ENCODE measurements at places on chromosomes 6 and 20.

DNA sequence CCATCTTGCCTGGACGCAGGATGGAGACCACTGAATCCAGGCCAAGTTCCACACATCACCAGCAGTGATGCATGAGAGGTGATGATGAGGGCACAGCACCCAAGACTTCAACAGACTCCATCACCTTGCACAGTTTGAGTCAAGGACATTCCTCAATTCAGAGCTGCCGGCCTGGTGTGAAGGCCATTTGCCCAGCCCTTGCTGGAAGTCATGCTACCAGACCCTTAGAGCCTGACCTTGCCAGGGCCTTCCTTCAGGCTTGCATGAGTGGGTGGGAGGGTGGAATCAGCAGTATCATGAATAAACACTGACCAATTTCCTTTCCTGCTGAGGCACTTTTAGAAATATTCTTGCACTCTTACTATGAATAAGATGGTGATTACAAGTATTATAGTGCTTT lies 130.2 kb upstream of the SSTR4 start:
- no peak for DNase-seq

DNA sequence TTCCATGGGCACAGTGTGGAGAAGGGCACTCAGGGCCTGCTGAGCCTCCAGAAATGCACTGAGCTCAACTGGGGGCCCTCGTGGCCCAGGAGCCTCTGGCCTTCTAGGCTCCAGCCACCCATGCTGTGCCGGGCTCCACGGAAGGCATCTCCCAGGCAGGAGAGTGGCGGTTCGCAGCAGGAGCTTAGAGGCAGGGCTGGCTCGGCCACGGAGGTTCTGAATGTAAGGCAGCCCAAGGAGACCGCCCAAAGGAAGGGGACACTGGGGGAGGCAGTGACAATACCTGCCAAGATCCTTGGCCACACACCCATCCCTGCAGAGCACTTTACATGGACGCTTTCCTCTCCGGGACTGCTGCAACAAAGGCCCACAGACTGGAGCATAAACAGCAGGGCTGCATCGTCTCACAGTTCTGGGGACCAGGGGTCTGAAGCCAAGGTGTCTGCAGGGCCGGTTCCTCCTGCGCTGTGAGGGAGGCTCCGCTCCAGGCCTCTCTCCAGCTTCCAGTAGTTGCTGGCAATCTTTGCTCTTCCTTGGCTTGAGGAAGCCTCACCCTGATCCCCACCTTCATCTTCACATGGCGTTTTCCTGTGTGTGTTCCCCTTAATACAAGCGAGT lies 128.2 kb upstream of the CDH4 start:
- no peak for DNase-seq

GRCh38 chr20:17990278-17990972 lies 21.6 kb downstream of the MGME1 start:
- DNase-seq, result no peak

DNA sequence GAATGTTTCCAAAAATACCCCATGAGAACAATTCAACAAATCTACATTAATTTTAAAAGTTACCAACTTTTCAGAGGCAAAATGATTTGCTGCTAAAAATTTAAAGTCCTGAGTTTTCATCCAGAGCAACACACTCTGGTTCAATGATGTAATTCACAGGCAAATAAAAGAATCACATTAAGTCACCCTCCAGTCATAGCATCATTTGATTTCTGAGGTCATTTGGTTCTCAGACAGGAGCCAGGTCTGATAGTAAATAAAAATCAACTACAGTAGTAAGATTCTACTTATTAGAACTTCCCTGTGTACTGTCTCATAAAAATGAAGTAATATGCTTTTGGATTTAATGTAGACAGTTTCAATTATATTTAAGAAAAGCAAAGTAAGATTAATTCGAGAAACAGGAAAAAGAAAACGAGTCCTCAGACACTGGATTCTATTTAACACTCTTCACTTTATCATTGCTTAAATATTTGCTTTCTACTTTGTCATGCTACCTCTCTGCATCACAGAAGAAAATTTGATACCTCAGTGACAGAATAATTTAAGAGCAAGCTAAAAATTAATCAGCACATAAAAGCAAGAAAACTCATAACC lies 25.8 kb downstream of the MAP7 start:
- no peak for DNase-seq

- DNase-seq, result no peak
These were observed 244.4 kb downstream of the FOXA2 start for GRCh38 chr20:22339946-22340345.

DNA sequence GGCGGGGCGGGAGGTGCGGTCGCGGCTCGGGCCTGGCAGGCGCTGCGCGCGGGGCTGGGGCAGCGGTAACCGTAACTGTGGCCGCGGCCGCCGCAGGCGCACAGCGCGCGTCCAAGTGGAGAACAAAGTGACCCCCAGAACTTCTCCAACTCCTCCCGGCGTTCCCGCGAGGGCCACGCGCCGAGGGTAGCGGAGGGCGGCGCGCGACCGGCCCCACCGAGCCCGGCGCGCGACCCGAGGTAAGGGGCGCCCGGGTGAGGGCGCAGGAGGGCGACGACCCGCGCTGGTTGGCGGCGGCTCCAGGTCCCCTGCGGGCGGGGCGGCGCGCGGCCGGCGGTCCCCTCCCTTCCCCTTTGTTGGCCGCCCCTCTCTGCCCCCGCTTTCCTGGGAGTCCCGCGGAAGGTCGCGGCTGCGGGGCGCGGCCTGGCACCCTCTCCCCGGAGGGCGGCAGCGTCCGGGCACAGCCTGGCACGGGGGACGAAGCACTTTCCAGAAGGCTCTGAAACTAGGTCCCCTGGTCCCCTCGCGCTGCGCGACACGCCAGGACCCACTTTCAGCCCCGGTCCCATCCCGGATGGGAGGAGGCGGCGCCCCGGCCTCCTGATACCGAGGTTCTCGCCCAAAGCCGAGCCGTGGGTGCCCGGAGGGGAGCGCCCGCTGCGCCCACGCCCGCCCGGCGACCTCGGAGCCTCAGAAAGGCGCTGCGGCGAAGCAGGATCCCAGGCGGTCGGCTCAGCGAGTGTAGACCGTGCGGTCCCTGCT lies at the start of gene TIAM2:
TSS of gene TIAM2 (plus strand) at position 62 of the 762 bp plus-strand sequence. CDS start 133,909 bp downstream, outside the sequence.
- no peak for DNase-seq
